AG08396 (cell line): ENCODE measurements at places on chromosomes 1 and 21.

GRCh38 chr1:223547316-223548114, 118.0 kb downstream of the CAPN8 start:
- DNase-seq, result no peak

DNA sequence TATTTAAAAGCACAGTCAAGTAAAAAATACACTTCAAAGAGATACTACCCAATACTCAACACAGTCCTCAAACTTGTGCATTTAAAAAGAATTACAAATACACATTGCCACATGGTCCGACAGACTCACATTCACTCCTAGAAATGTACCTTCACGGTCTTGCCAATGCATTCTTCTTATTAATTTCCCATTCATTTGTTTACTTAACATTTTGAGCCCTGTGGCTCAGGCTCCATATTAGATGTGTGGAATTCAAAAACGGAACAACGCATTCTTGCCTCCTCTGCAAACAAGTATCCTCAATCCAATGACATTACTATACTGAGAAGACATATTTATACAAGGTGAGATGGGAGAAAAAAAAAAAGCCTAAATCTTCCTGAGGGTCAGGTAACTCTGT, 2.5 kb upstream of the DUSP23 start:
- DNase-seq, result no peak

DNA sequence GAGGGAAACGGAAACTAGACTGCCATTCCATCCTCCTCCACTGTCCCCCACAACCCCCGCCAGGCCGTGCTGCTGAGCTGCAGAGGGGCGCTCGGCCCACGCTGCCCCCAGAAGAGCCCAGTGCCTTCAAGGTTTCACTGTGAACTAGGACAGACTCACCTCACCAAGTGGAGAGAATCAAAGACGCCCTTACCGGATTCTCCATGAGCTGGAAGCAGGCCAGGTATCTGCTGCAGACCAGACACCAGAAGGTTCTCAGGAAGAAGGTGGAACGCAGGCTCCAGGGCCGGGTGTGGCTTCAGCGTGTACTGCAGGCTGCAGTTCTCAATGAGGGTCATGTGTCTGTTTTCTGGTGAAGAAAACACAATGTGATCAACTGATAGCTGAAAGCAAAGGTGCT, 30.6 kb downstream of the NPHP4 start:
- no peak for DNase-seq

DNA sequence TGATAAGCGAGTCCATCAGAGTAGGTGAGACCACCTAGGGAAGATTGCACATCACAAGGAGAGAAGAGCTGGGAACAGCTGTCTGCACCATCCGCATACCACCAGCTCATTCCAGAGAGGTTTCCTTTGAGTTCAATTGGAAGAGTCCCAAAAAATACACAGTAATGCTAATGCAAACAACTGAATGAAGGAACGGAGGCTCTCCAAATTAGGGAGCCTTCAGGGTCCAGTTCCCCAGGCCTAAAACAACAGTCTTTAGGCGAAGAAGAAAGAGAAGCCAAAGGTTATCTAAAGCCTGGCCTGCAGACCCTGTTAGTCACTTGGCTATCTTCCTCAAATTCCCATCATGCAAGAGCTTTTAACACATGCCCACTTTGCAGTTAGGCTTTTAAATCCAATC, 246.4 kb downstream of the PBX1 start:
- no peak for DNase-seq

DNA sequence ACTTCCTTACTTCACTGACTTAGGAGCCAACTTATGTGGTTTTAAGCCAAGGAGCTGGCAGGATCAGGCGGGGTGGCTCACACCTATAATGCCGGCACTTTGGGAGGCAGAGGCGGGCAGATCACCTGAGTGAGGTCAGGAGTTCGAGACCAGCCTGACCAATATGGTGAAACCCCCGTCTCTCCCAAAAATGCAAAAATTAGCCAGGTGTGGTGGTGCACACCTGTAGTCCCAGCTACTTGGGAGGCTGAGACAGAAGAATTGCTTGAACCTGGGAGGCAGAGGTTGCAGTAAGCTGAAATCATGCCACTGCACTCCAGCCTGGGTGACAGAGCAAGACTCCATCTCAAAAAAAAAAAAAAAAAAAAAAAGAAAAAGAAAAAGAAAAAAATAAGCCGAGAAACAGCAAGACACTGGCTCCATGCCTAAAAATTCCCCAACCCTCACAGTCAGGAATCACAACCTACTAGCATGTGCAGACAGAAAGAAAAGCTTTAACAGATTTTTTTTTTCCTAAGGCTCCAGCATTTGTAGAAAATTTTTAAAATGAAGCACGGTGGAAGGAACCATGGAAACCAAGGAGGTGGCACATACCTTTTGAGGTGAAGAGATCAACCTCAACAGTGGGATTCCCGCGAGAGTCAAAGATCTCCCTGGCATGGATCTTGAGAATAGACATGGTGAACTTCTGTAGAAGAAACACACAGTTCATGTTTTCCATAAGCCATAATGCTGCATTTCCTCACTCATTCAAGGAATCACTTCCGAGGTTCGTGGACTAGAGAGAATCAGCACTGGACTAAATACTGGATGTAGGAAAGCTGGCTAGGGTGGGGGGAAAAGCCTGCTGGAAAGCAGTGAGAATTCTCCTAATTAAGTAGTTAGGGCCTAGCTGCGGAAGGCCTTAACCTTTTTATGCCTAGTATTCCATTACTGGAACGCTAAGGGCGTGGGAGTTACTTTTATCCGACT, 4.0 kb downstream of the ENO1 start:
- no peak for DNase-seq

DNA sequence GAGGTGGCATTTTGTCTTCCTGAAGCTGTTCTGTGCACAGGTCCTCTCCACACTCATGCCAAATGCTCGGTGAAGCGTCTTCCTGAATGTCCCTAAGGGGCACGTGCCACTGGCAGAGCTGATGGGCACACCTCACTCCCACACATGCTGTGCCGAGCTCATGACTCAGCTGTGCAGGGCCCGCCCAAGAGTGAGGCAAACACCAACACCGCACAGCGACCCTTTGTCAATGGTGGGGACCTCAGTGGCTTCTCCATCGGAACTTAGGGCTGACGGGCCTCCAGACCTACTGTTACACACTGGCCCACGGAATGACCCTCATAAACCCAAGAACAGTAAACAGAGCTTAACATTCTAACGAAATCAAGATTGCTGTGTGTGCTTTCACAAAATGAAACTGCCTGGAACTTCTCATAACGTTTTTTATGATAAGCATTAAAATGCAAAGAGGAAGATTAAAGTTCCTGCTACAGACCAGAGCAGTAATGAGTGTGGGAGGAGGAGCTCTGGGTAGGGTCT, 89.3 kb downstream of the SIM2 start:
- DNase-seq, result no peak

DNA sequence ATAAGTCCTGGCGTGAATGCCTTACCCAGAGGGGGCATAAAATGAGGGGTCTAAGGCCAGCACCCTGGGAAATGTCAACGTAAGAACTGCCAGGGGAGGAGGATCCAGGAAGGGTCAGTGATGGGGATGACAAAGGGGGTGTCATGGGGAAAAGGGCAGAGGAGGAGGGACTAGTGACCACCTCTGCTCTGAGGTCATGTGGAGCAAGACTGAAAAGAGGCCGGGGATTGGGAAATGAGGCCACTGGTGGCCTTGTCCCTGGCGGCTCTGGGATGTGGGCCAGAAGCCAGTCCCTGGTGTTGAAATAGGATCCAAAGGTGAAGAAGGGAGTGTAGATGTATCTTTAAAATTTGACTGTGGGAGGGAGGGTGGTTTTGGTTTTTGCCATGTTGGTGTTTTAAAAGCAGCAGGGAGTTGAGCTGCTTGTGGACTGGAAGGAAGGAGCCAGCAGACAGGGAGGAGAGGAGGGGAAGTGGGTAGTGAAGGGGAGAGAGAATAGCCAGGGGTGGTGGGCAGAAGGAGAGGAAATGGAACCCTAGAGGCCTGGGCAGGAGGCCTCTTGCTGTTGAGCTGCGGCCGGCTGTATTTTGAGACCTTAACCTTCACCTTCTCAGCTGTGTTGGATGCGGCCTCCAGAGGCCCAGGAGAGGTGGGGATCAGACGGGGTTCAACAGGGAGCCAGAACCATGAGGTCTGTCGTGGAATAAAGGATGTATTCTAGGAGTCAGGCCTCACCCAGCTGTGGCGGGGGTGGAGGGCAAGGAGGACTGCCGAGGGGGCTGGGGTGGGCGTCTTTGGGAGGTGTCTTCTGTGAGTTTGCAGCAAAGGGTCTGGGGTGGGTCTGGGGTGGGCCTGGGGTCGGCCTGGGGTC, 92.5 kb downstream of the DHRS3 start:
- no peak for DNase-seq

DNA sequence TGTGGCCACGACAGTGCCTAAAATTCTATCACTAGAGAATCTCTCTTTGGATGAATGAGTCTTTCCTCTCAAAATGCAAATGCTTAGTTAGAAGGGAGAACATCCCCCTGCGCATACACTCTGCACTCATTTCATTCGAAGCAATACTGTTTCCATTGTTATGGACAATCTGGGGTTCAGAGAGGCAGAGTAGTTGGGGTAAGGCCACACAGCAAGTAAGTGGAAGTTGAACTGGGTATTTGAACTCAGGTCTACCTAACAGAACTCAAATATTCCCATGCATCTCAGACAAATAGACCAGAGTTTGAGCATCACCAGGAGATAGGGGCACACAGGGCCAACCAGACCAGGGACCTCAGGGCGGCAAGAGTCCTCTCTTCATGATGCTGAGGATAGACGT, 25.5 kb downstream of the RAP1GAP start:
- no peak for DNase-seq

- DNase-seq, result peak; percentile 87
Measured at GRCh38 chr1:205255941-205256780, 28.4 kb downstream of the TMCC2 start.

DNA sequence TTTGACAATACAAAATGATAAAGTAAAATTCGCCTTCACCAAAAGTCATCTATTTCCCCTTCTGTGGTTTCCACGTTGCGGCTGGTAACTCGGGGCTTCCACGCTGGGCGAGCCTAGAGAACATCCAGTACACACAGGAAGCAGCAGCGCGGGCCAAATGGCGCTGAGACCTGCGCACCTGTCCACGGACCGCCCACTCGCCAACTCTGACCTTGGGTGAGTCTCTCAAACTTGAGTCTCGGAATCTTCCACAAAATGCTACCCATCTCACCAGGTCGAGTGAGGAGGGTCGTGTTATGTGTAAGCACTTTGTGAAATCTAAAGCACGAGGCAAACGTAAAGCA, 820 bp upstream of the TTF2 start:
- no peak for DNase-seq

DNA sequence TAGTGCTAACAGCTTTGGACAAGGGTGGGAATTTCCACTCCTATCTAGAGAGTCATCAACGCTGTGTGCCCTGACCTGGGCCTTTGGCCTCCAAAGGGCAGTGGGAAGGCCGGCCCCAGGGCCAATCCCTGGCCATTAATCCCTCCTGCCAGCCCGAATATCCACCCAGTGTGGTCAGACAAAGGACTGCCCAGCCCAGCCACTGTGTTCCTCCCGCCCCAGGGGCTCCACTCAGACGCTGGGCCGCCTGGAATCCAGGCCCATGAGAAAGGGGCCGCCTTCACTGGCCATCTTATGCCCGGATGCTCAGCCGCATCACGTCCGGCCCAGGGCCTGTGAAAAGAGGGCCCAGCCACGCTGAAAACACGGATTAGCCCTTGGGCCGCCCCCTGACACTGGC, 3.6 kb upstream of the FOXE3 start:
- no peak for DNase-seq

- no peak for DNase-seq
Measured at GRCh38 chr1:85496941-85497582, 32.1 kb upstream of the DDAH1 start.

DNA sequence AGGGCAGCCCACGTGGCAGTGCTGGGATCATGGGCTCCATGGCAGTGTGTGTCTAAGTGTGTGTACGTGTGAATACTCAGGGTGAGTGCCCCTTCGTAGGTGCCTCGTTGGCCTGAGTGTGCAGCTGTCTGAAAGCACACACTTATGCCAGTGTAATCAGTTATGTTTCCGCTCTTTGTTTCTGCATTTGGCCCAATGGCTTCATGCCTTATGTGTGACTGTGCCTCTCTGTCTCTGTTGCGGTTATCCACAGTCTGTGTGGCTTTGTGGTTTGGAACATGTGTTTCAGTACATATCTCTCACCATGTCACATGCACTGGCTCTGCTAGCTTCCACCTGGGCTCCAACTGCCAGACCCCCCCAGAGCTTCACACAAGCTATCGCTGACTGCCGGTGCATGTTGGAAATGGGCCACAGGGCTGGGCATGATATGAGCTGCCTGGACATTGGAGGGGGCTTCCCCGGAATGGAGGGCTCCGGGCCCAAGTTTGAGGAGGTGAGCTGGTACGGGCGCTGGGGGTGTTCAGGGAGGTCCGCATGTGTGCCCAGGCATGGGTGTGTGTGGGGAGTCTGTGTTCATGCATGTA, 70.3 kb upstream of the TINAGL1 start:
- DNase-seq, result peak; percentile 65

- no peak for DNase-seq
Measured at GRCh38 chr1:24043345-24044032, 63.4 kb upstream of the SRSF10 start.
